ENCODE measurements at places on chromosomes 12 and 14.

DNA sequence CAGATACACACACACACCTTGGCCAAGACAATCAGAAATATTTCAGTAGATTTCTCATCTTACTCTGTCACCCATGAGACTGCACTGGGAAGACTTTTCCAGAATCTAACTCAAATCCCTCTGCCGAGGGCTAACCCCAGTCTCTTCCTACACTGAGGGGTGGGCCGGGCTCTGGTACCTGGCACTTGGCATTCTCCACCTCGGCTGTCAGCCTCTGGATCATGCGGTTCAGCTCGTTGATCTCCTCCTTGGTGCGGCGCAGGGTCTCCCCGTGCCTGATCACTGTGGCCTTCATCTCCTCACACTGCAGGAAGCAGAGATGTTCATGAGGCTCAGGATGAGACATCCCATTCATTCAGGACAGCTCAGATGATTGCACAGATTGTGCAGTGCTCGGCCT is 4.9 kb downstream of the KRT83 start:
- DNase-seq, result no peak

DNA sequence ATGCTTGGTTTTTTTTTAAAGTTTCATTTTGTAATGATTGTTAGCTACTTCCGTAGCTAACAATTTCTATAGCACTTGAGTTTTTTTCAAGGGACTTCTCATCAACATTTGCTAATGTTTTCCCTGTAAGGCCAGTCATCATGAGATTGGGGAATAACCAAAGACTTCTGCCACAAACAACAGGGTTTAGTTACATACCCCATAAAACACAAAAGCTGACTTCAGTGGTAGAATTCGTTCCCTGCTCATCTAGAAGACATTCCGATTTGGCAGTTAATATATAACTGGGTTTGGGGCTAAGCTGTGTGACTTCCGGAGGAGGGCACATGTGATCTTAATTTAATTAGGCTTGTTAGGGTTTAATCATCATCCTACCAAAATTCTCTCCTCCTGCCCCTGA is 22.9 kb downstream of the EGLN3 start:
- DNase-seq, result no peak

DNA sequence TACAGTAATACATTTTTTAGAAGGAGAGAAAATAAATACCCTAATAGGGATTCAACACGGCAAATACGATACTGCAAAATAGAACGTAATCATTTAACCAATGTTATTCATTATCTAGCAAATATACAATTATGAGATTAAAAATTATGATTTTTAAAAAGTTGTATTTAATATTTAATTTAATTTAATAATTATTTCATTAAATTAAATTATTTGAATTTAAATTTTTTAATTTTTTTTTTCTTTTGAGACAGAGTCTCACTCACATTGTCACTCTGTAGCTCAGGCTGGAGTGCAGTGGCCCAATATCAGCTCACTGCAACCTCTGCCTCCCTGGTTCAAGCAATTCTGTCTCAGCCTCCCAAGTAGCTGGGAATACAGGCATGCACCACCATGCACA is 42.0 kb downstream of the GXYLT1 start:
- DNase-seq, result no peak

DNA sequence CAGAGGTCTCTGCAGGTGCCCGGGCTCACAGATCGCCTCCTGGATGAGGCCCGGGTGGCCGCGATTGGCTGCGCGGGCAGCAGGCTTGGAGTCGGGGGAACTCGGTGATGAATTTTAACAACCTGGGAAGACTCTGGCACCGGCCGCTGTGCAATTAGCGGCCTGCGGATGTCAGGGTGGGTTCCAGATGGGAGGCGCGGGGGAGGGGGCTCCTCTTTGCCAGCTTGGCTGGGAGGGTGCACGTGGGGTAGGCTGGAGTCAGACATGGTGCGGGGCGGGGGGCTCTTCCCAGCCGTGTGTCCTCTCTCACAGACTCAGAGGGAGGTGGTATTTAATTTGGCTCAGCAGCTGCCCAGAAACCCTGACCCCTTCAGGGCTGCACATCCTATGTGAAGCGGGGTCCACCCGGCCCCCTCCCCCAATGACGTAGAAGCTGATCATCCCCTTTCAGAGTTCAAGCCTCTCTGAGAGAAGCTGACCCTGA is 81.4 kb downstream of the KIF26A start:
- no peak for DNase-seq

DNA sequence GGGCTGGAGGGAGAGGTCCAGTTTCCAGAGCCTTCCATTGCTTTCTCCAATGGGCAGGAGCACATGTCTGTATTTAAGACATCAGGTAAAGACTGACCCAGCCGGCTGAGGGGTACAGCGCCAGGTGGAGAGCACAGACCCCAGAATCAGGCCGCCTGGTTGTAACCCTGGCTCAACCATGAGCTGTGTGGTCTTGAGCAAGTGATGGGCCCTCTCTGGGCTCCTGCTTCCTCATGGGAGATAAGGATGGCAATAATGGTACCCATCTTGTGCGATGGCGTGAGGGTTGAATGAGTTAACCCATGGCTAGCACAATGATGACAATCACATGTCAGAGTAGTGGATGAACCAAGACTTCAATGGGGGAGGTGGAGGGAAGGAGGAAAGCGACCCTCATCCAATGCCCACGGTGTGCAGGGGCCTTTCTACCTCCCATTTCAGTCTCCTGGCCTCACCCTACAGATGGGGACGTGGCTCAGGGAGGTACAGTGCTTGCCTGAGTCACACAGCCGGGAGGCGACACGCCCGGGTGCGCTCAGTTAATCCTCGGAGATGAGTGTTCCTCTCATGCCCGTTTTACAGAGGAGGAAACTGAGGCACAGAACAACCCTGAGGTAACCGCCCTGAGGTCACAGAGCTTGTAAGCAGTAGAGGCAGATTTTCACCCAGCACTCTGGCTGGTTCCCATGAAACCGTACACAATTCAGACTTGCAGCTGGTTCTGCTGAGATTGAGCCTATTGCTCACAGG is 163.9 kb downstream of the RBM19 start:
- DNase-seq, result no peak

GRCh38 chr12:12086362-12086761 is 15.6 kb downstream of the BCL2L14 start:
- DNase-seq, result no peak
